ENCODE measurements at places on chromosomes 5 and 9.
A peak's percentile ranks its signal among the peaks of the same experiment; 100 is the strongest.

- no peak for DNase-seq
Measured at GRCh38 chr9:104869811-104870210, 58.1 kb downstream of the ABCA1 start.

DNA sequence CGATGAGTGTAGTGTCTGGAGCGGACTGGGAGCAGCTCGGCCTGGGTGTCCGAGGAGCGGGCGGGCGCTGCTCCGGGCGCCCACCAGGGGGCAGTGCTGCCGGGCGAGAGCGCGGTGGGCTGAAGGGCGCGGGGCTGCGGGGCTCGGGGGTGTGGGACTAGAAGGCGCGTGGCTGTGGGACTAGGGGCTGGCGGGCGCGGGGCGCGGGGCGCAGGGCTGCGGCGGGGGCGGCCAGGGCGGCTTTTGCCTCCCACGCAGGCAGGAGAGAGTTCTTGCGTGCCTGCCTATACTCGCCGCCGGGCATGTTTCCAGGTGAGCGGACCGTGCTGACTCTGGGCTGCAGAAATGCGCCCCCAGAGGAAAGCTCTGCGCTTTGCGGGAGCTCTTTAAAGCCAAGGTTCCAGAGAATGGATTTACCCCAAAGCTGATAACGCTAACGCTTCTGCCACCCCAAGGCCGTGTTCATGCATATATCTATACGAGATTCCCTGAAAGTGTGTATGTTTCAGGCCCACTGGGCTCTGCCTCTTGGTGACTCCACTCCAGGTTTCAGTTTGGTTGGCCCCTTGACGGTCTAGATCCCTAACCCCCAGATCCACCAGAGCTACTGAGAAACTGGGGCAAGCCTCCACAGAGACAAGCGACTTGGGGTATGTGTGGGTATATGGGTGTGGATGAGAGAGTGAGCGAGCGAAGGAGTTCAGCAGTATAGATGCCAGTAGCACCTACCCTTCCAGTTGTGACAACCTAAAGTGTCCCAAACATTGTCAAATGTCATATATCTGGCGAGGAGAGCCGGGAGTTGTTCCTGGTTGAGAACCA, 56.2 kb downstream of the ACER2 start:
- DNase-seq, result peak; percentile 41

DNA sequence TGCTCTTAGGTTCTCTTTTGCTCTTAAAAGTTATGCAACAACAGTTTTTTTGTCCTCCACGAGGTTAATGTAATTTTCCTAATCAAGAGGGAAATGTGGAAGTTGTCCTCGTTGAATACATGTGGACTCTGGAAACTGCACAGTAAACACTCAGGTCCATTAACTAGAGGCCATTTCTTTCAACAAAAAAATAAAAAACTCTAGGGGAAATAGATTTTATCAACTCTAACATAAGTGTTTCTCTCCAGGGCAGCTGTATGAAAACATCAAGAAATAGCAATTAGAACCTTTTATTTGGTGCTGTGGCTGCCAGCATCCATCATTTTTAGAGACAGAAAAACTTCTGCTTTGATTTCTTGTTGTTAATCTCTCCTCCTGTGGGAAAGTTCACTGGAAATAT, 288.6 kb downstream of the ICE1 start:
- no peak for DNase-seq

- no peak for DNase-seq
Measured at GRCh38 chr5:8349855-8350254, 480.9 kb downstream of the MTRR start.

GRCh38 chr5:68257210-68257609, 41.7 kb downstream of the PIK3R1 start:
- no peak for DNase-seq

DNA sequence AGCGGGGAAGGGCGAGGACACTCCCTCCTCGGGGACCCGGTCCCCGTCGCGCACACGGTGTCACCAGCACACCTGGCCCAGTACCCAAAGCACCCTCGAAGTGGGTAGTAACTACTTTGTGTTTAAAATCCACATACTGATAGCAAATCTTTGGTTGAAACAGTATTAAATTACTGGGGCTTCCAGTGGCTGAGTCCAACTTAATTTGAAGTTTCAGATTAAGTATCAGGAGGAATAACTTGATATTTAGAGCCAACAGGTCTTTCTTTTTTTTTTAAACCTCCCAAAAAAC, 615 bp downstream of the ATG10 start:
- no peak for DNase-seq

- no peak for DNase-seq
Measured at GRCh38 chr5:78644741-78645300, 3.8 kb downstream of the LHFPL2 start.
